RWPE1 (cell line): ENCODE measurements at places on chromosomes 5 and 9.

GRCh38 chr5:143227301-143227700 lies 176.2 kb downstream of the NR3C1 start:
- no peak for DNase-seq

GRCh38 chr9:18208166-18209059 lies 265.5 kb upstream of the ADAMTSL1 start:
- DNase-seq: peak; percentile 38

GRCh38 chr9:36218011-36218410 lies 27.3 kb downstream of the CLTA start:
- DNase-seq: no peak

DNA sequence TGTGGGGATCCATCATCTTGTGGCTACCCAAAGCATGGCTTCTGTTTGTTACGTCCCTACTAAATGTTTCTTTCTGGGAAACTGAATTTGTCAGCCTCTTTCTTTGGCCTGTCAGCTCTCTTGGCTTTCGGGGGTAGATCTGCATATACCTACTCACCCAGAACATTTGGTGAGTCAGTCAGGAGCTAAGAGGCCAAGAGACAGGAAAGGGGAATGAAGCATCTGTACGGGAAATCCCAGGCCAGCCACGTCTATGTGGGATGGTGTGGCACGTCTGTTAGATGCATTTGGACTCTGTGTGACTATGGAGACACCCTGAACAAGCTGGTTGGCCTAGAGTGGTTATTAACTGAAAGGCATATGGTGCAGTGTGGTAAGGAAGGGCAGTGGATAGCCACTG lies 58.1 kb downstream of the CDO1 start:
- DNase-seq: no peak
